ENCODE measurements at places on chromosomes 5 and 9. TPM values are rescaled to one million over a fixed set of nuclear protein-coding genes. Genes with fewer than 3 reads are reported as not detected.
A peak's percentile ranks its signal among the peaks of the same experiment; 100 is the strongest.

CDH12 gene
- total RNA-seq = not detected

DNA sequence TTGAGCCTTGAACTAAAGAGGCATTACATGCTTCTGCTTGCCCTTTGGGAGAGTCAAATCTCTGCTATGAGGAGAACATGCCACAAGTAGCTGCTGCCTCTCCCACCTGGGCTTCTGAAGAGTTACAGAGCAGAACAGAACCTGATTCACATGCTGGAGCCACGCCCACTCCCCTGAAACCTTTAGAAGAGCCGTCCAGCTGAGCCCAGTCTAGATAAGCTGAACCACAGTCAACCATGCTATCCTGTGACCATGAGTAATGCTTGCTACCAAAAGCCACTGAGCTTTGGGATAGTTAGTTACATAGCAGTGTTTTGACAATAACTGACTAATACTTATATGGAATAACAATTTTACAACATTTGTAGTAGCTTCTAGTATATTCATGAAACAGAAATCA is 111.0 kb upstream of the VCAN start:
- DNase-seq = no peak

RANBP3L gene
- total RNA-seq = under 0.01 TPM

DNA sequence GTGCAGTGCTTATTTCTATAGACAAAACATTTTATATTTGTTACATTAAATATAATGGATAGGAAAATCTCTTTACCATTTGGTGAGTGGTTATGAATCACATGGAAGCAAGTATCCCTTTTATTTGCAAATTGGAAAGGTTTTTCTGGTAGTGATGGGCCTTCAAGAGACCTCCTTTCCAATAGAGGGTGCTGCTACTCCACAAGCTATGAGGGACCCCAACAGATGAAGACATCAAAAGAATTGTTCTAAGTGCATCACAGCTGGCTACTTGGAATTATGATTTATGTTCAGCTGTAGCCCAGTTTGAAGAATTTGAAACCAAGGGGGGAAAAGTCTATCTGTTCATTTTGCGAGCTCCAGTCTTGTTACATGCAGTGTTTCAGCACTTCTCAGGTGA is 493.7 kb upstream of the SGCD start:
- no peak for DNase-seq

DNA sequence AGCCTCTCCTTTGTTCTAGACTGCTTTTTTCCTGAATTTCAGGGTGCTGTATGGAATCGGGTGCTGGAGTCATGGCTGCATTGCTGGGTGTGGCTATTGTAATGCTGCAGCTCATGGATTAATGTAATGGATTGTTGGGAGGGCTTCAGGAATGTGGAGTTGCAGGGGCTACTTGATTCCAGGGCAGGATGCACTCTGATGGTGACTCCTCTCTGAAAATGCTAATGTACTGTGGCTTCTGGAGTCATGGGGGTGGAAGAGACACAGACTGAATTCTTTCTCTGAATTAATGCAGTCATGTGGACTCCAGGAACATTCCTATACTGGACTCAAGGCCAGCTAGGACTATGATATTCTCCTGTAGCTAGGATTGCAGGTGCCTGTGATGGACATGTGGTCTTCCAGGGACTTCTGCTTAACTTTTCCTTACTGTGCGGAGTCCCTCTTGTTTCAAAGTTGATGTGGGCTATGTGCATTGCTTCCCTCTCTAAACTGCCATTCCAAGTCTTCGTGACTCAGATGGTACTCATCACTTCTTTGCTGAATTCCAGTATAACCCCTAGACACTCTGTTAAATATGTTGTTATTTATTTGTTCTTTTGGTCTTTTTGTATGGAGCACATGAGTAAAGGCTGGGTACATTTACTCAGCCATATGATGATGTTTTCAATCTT is 396.2 kb downstream of the KCTD16 start:
- no peak for DNase-seq

DNA sequence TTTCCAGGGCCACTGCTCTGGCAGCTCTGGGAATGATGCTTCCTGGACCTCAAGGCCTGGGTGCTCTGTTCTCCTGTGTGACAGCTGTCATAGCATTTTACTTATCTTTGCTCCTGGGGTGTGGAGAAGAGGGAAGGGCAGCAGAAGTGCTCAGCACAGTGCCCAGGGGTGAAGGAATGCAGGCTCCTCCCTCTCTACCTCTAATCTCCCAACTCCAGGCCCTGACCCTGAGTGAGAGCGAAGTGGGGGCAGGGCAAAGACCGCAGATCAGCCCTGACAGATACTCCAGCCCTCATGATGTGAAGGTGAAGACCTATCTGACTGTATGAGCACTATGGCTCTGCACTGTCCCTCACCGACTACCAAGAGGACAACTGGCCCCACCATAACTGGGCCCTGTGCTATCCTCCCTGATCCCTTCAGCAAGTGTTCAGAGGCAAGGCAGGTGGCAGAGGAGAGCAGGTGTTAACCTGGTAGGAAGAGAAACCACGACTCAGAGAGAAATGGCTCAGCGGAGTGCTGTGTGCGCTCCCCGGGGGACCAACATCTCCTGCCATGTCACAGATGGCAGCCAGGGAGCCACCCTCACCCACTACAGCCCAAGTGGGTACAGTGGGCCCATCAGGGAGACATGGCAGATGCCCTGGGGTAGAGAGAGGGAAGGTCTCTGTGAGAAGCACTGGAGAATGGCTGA is 16.8 kb downstream of the ACSL6 start:
- DNase-seq = no peak

DNA sequence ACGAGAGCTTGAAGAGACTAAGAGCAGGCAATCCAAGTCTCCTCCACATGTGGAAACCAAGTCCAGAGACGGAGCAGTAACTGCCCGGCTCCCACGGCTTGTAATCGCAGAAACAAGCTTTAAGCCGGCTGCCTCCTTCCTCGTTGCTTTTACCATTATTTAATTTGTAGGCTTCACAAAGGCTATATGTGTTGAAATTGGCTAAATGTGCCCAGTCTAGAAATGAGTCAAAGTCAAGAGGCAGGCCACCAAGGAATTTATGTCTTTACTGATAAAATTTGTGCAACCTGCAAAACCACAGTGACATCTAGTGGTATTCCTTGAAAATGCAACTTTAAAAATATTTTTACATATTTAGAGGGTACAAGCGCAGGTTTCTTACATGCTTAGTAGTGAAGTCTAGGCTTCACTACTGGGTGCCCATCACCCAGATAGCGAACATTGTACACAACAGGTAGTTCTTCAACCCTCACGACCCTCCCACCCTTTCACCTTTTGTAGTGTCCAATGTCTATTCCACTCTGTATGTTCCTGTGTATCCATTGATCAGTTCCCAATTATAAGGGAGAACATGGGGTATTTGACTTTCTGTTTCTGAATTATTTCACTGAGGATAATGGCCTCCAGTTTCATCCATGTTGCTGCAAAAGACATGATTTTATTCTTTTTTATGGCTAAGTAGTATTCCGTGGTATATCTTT is 33.5 kb upstream of the EBF1 start:
- DNase-seq = peak; percentile 22

- DNase-seq = peak; percentile 34
These were observed 63.3 kb downstream of the FREM1 start for GRCh38 chr9:14846871-14847311.

DNA sequence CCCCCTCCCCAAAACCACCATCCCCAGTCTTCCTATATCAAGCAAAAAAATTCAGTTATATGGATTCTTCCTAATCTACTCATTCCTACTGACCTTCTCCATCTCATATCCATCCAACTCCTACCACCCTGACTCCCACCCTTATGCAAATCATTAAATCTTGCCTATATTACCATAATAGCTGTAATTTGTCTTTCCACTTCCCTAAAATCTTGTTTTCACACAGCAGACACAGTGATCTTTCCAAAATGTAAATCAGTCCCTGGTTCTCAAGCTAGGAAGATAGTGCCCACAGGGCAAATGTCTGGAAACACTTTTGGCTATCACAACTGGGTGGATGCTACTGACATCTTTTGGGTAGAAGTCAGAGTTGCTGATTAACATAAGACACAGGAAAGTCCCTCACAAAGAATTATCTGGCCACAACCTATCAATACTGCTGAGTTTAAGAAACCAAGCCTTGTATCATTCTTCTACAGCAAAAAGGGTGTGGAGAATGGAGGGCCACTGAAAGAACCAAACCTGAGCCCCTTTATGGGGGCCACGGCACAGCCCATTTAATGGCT is 1.4 kb downstream of the SRA1 start:
- no peak for DNase-seq

SARDH gene
- total RNA-seq = under 0.01 TPM

ABL1 gene
- total RNA-seq = 21.8 TPM

DNA sequence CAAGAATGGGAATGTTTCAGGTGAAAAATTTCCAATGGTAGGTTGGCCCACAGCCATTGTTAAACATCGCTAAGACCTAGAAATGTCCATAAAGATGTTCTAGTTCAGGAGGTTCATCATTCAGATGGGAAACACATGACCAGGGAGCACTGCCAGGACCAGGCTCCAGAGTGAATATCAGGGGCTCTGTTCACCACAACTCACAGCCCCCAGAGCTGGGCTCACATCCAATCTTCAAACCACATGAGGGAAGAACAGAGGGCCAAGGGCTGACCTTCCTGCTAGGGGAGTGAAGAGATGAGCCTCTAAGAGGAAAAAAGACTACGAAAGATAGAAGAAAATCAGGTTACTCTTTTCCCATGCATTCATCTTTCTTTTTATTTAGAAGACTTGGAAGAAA is 205.8 kb downstream of the SEMA5A start:
- DNase-seq = no peak

QSOX2 gene
- 5.1 TPM for total RNA-seq

DNA sequence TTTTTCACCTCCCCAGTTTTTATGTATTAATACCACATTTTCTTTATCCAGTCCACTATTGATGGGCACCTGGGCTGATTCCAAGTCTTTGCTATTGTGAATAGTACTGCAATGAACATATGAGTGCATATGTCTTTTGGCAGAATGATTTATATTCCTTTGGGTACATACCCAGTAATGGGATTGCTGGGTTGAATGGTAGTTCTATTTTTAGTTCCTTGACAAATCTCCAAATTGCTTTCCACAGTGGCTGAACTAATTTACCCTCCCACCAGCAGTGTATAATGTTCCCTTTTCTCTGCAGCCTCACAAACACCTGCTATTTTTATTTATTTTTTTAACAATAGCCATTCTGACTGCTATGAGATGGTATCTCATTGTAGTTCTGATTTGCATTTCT is 340.2 kb downstream of the ADAMTS6 start:
- no peak for DNase-seq

All from dermis microvascular lymphatic vessel endothelial cell (primary cell).